ENCODE measurements at places on chromosomes 7 and 10.
A peak's percentile ranks its signal among the peaks of the same experiment; 100 is the strongest.

GRCh38 chr7:127476618-127477017, 84.1 kb upstream of the ZNF800 start:
- no peak for DNase-seq

DNA sequence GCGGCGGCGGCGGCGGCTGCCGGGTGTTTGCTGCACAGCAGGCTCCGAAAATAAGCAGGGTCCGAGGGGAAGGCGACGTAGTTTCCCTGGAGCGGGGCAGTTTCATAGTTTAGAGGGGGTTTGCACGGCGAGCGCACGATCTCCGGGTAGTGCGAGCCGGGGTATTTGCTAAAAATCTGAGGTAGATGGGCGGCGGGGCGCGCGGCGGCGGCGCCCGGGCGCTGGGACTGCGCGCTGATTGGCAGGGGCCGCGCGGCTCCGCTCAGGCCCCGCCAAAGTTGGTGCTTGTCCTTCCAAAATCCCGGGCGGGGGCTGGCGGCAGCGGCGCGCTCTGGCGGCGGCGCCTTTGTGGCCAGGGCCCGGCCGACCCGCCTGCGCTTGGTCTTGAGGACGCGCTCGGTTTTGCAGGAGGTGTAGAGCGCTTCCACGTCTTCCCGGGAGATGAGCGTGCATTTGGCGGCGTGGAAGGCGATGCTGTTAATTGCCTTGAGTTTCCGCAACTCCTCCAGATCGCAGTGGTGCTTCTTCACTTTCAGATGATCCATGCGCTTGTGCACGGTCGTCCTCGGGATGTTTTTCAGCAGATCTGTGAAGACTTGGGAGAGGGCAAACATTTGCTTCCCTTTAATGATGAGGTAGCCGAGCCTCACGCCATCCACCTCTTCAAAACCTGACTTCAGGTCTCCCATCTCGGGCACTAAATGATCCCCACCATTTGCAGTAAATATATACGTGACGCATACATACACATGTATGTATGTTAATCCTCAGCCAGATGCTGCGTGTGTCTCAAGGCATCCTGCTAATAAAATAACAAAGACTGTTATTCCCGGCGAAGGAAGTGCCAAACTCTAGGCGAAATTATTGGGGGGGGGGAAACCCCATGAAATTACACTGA, 8.1 kb downstream of the SKIDA1 start:
- DNase-seq: peak; percentile 66

DNA sequence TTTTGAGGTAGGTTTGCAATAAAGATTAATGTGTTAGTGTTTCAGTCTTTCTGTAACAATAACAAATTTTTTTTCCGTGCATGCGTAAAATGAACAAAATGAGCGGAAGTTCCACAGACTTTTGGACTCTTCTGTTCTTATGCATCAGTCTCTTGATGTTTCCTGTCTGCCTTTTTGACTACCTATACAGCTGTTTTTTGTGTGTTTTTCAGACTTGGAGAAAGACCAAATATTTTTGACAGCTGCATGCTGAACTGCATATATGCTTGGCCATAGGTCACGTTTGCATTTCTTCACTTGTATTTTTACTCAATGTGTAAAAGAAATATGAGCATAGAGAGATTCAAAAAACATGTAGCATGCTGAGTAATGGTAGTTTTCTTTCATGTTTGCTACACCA, 119.3 kb downstream of the BBS9 start:
- no peak for DNase-seq

GRCh38 chr10:71665456-71665855, 54.1 kb downstream of the C10orf105 start:
- DNase-seq: no peak

- no peak for DNase-seq
Observed at GRCh38 chr7:28069807-28070206, 110.8 kb downstream of the JAZF1 start.
